ENCODE measurements at places on chromosomes 6 and 20. TPM values are rescaled to one million over a fixed set of nuclear protein-coding genes. Genes with fewer than 3 reads are reported as not detected.

Gene SLC23A2
- 12.7 TPM for total RNA-seq

Gene SIRPD
- not detected for total RNA-seq

Gene MAP3K5
- 4.1 TPM for total RNA-seq

Gene ZKSCAN4
- total RNA-seq, result 4.2 TPM

Gene CDS2
- total RNA-seq, result 22.6 TPM

Gene NR2E1
- total RNA-seq, result not detected

Gene ARMH2
- total RNA-seq, result not detected

Gene RSPO3
- total RNA-seq, result not detected

Gene TCFL5
- 15.8 TPM for total RNA-seq

Gene LATS1
- 19.4 TPM for total RNA-seq

Gene NOTCH4
- total RNA-seq, result 0.31 TPM

Gene OR2H2
- not detected for total RNA-seq

Gene ZMYND8
- 29.7 TPM for total RNA-seq

Gene ZNF334
- total RNA-seq, result 3.7 TPM

Gene CLIC5
- total RNA-seq, result not detected

GRCh38 chr6:76876922-76877553, 586.3 kb downstream of the HTR1B start:
- DNase-seq, result peak; percentile 44

- DNase-seq, result no peak
Measured at GRCh38 chr6:19976411-19977129, 139.4 kb downstream of the ID4 start.

DNA sequence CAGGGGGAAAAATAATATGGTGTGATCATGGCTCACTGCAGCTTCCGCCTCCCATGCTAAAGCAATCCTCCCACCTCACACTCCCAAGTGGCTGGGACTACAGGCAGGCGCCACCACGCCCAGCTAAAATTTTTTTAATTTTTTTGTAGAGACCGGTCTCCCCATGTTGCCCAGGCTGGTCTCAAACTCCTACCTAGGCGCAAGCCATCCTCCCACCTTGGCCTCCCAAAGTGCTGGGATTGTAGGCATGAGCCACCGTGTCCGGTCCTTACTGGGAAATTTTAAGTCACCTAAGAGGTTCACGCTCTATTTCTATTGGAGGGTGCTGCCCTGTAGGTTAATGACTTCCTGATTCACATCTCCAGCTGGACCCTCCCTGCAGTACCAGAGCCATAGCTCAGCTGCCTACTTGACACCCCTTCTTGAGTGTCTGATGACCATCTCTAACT, 626 bp upstream of the CDK5RAP1 start:
- DNase-seq, result no peak

DNA sequence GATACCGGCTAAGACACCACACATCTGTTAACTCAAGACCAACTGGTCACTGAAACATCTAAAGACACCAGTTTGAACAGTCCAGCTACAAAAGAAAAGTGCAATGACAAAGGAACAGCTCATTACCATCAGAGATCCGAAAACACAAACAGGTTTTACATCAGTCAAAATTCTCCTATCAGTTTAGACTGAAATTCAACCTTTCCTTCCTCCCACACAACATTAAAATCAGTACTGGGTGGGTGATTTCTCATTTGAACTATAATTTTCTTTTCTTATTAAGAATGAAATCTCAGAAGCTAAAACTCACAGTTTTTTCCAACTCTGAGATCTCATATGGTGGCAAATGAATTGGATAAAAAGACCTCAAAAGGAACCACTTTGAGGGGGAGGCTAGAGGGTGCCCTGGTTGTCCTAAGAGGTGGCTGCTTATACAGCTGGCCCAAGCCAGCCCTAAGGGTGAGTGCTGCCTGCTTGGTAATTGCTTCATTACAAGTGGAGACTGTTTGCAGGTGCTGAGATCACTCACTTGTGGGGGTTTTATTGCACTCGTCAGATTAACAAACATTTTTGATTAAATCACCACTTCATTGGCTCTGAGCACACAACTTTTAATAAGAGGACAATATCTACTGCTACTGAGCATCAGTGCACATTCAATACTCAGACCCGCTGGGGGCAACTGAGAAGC, 4.3 kb downstream of the CCDC167 start:
- no peak for DNase-seq

- no peak for DNase-seq
Measured at GRCh38 chr6:130859161-130859867, 32.1 kb downstream of the SMLR1 start.

DNA sequence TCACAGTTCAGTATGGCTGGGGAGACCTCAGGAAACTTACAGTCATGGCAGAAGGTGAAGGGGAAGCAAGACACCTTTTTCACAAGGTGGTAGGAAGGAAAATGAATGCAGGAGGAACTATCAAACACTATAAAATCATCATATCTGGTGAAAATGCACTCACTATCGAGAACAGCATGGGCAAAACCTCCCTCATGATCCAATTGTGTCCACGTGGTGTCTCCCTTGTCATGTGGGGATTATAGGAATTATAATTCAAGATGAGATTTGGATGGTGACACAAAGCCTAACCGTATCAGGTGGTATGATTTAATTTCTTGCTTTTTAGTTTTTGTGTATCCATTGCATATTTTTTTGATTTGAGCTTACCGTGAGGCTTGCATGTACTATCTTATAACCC, 133.2 kb upstream of the SYNCRIP start:
- DNase-seq, result no peak

GRCh38 chr6:54719131-54719530, 127.4 kb upstream of the FAM83B start:
- DNase-seq, result no peak

DNA sequence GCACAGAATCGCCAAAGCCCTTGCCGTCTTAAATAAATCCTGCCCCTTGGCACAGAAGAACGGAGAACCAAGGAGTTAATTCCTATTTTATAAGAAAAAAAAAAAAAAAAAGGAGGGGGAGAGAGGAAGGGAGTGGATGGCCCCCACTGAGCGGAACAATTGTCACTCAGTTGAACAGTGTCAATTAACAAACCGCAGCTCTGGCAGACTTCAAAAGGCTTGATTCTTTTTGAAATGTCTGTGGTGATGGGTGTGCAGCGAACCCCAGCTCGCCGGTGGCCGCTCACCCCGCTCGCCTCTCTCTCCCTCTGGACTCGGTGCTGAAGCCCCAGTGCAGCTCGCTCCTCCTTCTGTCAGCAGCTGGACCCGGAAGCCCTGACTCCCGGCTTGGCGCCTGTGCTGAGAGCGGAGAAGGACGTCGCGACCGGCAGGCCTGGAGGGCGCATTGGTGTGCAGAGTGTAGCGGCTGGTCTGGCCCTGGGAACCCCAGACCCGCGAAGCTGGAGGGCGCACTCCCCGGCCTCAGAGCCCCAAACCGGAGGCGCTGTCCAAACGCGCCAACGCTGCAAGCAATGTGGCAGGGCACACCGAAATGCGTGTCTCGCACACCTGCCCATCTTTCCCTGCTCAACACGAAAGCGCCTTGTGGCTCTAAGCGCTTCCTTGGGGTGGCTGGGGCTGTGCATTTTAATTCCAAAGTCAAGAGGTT, 3.4 kb downstream of the LINC00237 start:
- no peak for DNase-seq

GRCh38 chr20:39311851-39312506, 349.8 kb downstream of the DHX35 start:
- DNase-seq, result no peak

DNA sequence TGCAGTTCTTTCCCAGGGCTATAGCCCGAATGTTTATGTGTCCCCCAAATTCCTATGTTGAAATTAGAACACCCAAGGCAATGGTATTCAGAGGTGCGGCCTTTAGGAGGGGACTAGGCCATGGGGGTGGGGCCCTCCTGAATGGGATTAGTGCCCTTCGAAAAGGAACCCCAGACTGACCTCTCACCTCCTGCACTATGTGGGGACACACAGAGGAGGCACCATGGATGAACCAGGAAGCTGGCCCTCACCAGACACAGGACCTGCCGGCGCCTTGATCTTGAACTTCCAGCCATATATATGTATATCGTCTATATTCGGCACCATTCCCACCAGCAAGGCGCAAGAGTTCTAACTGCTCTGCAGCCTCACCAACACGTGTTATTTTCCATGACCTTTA, 101.5 kb upstream of the BHLHE23 start:
- DNase-seq, result no peak

- DNase-seq, result peak; percentile 13
Measured at GRCh38 chr6:17831135-17831534, 124.4 kb upstream of the NUP153 start.

GRCh38 chr6:118544105-118544504, 4.0 kb upstream of the PLN start:
- no peak for DNase-seq

DNA sequence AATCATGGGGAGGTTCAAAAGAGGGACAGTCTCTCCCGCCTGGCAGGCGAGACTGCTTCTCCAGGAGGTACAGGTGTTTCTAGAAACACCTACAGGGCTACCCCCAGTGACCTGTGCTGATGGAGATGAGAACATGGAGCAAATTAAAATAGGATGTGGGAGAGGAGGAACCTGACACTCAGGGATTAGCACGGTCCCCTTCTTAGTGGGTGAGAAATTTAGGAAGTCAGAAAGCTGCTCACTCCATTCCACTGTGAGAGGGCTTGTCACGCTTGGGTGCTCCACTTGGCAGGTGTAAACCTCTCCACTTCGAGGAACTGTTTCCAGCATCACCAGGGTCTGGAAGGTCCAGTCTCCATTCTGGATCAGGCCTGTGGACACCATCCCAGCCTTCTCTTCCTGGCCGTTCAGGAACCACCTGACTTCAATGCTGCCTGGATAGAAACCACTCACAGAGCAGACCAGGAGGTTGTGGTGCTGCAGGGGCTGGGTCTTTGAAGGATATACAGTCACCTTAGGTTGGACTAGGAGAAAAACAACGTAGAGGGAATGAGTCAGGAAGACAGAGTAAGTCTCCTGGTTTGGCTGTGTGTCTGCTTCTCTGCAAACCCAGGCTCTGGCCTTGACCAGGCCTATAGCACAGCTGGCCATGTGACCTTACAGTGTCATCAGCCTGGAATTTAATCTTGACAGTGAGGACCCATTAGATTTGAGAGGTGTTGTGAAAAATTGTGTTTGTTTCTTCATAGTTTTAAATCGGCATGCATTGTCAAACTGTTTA, 8.1 kb downstream of the HLA-DRB1 start:
- DNase-seq, result no peak

DNA sequence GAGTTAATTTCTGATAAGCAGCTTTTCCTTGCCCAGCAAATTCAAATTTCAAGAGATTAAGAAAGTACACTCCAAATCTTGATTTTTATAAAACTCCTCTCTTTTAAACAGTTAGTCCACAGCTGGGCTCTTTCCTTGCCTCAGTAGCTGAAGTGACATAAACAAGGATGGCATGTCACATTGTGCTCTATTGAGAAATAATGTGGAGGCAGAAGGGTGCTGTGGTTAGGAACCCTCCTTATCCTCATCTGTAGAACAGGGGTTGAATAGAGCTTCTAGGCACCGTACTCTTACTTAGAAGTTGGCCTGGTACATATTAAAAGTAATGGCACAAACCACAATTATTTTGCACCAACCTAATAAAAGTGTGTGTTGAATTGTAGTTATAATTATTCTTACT, 70.3 kb downstream of the RSPO3 start:
- DNase-seq, result no peak

DNA sequence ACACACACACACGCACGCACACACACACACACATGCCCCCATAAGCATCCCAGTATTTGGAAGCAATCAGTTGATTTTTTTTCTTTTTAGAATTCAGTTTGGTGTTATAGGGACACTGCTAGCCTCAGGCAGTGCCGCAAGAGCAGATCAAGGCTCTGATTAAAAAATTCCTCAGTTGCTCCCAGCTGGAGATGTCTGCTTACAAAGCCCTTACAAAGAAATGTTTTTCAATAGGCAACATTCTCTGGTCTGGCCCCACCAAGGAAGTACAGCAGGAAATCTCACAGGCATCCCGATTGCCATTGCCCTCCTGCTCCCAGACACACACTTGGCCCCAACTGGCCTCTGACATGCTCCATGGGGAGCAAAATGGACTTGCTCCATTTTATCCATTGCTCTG, 22.9 kb upstream of the CD83 start:
- DNase-seq, result no peak

GRCh38 chr6:62393608-62394007, 107.6 kb upstream of the KHDRBS2 start:
- DNase-seq, result no peak

- DNase-seq, result no peak
Measured at GRCh38 chr20:23363257-23363649, 1.3 kb downstream of the GZF1 start.

DNA sequence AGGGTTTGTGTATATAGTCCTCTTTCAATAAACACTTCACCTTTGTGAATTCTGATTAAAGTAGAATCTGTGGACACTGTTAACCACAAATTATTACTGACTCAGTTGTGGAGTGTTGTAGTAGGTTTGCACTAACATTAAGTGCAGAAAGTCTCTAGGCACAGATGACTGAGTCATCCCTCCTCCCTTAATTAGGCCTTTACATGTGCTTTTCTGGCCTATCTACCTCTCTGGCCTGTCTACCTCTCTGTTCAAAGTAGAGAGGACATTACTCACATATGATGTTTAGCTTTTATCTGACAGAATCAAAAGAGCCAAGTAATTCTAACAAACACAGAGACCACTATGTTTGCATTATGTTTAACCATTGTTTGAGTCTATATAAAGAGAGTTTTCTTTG, 783.0 kb downstream of the TENT5A start:
- DNase-seq, result peak; percentile 10

- DNase-seq, result no peak
Measured at GRCh38 chr6:42786525-42786985, 4.7 kb downstream of the BICRAL start.

- DNase-seq, result no peak
Measured at GRCh38 chr20:38337561-38338140, 8.6 kb upstream of the LBP start.

- no peak for DNase-seq
Measured at GRCh38 chr20:21096321-21097043, 9.7 kb downstream of the LINC00237 start.
